ENCODE measurements at places on chromosomes 2 and 18.

GRCh38 chr2:69082430-69082997, 69.5 kb downstream of the ANTXR1 start:
- DNase-seq = peak; percentile 25

- DNase-seq = no peak
Measured at GRCh38 chr2:119305497-119306195, 61.0 kb downstream of the C2orf76 start.

GRCh38 chr2:100301881-100302584, 20.3 kb downstream of the LONRF2 start:
- no peak for DNase-seq

- DNase-seq = no peak
Measured at GRCh38 chr2:127853671-127854070, 4.3 kb downstream of the POLR2D start.

GRCh38 chr2:27844821-27845255, 45.3 kb downstream of the RBKS start:
- DNase-seq = no peak

DNA sequence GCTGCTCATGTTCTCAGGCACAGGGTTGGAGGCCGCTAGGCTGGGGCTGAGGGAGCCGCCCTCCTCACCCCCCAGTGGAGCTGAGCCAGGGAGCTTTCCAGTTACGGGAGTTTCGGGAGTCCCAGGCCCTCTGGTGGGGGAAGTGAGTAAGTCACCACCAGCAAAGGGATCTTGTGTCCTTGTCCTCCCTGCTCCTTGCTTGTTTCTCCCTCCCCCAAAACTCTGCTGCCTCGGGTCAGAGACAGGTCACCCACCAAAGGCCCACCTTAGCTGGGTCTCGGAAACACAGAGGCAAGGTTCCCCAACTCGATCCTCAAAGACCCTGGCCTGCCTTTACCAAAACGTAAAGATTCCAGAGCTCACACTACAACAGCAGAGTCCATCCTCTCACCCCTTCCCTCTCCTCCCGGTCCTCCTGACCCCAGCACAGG, 60.5 kb upstream of the POMC start:
- peak; percentile 22 for DNase-seq

- no peak for DNase-seq
Measured at GRCh38 chr2:54206596-54206995, 49.4 kb downstream of the TSPYL6 start.

DNA sequence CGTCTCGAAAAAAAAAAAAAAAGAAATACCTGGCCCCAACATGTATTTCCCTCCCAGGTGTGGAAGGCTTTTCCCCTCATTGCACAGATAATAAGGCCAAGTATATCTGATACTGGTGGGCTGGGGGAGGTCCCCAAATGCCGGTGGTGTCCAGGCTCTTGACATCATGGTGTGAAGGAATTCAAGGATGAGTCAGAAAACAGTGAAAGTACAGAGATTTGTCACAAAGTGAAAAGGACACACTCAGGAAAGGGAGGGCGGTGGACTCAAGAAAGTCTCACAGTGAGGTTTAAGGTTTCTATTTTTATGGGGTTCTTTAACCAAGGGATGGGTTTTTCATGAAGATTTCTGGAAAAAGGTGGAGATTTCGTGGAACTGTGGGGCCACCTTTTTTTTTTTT, 37.8 kb upstream of the FZD5 start:
- DNase-seq = no peak

GRCh38 chr2:21194858-21195271, 71.1 kb downstream of the TDRD15 start:
- DNase-seq = no peak

- no peak for DNase-seq
Measured at GRCh38 chr18:60500960-60501359, 128.4 kb upstream of the MC4R start.

GRCh38 chr2:60867007-60867406, 14.4 kb upstream of the REL start:
- no peak for DNase-seq

- no peak for DNase-seq
Measured at GRCh38 chr18:2627821-2628276, 27.7 kb upstream of the SMCHD1 start.

DNA sequence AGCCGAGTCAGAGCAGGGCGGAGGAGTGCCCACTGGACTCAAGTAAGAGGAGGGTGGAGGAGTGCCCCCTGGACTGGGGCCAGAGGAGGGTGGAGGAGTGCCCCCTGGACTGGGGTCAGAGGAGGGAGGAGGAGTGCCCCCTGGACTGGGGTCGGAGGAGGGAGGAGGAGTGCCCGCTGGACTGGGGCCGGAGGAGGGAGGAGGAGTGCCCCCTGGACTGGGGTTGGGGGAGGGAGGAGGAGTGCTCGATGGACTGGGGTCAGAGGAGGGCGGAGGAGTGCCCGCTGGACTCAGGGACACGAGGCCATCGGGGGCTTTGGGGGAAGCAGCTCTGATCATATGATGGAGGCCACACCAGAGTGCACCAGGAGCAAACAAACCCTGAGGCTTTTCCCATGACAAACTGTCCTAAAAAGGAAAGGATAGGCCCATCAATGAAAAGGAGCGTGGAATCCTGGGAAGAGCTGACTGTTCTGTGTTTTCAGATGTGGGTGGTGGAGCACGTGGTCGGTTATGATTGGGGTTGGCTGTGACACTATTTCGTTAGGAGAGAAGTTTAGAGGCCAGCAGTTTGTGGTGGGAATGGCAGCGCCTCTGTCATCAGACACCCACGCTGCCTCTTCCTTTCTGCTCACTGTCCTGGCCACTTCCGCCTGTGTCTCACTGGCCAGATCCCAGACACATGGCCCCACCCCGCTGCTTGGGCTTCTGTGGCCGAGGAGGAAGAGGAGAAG, 24.5 kb upstream of the HPCAL1 start:
- no peak for DNase-seq
